ENCODE measurements at places on chromosomes 6 and 20.
A peak's percentile ranks its signal among the peaks of the same experiment; 100 is the strongest.

DNA sequence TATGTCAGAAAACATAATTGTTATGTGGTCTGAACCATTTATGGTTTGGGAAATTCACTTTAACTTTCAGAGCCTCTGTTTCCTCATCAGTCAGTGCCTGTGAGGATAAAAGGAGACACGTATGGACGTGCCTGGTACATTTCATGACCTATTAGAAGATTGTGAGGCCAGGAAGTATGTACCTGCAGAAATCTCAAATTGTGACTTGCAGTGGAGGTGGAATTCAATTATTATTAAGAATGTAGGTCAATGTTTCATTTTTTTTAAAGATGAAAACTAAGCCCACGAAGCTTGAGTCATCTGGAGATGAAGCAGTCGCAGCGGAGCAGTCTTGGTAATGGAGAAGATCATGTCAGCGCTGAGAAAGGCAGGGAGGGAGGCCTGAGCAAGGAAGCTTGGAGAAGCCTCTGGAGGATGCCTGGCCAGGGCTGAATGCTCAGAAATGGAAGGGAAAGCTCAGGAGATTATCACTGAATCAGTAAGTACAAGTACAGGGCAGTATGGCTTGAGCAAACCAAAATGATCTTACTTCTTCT is 3.9 kb upstream of the DSE start:
- DNase-seq = no peak

DNA sequence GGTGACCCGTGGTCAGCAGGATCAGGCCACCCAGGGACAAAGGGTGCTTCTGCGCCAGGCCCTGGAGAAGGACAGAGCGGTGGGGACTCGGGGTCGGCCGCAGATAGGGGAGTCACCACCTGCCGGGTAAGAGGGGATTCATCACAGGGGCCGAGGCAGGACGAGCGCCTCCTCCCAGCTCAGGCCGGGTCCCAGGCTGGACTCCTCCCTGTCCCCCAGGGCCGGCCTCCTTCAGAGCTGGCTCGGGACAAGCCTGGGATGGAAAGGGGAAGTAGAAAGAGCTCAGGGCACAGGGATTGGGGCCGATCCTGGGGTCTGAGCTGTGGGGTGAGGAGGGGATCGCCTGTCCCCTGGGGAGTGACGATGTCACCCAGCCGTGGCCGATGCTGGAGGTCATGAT is 154.6 kb upstream of the PROKR2 start:
- no peak for DNase-seq

- DNase-seq = no peak
Measured at GRCh38 chr6:146194434-146194833, 165.6 kb downstream of the GRM1 start.

DNA sequence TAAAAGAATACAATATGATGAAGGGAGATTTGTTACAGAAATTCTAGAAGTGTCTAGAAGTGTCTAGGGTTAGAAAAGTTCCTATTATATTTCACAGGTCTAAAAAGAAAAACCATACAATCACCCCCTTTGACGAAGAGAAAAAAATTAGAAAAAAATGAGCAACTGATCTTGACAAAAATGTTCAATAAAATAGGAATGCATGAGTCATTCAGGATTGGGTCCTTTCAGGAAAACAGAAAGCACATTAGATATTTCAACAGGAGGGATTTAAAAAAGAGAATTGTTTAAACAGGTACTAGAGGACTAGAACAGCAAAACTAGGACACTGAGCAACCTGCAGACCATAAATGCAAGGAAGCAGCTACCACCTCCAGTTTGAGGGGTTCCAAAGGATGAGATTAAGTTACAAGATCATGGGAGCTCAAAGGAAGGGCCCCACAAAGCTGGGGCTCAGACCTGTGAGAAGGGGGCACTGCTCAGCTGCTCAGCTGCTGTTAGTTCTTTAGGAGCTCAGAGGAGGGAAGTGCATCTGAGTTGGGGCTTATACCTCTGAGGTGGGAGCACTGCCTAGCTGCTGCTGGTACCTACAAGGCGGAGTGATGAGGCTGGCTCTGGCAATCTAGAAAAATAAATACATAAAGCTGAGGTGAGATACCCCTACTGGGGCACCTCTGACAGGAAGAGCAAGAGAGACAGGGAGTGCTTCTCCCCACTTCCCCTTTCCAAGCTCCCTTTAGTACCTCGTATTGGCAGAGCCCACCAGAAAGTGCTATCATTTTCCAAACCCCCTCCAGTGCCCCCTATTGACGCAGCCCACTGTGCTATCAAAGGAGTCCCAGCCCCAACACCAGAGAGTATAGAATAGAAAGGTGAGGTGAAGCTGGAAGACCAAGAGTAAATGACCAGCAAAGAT is 27.1 kb upstream of the BEND6 start:
- DNase-seq = no peak

- no peak for DNase-seq
Measured at GRCh38 chr6:99119109-99120031, 171.6 kb upstream of the FBXL4 start.

GRCh38 chr6:154885214-154885613 is 109.9 kb upstream of the TIAM2 start:
- no peak for DNase-seq

GRCh38 chr6:165653607-165654006 is 9.4 kb downstream of the PDE10A start:
- DNase-seq = no peak

DNA sequence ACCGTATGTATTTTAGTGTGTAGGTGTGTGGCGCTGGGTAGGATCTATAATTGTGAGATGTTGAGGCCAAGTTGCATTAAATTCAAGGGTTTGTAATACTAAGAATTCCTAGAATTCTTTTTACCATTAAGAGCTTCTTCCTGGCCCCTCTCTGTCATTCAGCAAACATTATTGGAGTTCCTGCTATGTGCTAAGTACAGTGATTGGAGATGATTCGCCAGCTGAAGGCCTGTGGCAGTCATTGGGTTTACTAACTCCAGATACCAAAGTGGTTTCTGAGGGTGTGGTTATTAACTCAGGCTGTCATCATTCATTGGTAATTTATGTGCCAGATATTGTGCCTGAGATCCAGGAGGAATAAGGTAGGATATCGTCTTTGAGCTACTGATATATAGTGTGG is 167.1 kb downstream of the LAMA2 start:
- no peak for DNase-seq

GRCh38 chr6:157393669-157394327 is 12.8 kb downstream of the ZDHHC14 start:
- no peak for DNase-seq

DNA sequence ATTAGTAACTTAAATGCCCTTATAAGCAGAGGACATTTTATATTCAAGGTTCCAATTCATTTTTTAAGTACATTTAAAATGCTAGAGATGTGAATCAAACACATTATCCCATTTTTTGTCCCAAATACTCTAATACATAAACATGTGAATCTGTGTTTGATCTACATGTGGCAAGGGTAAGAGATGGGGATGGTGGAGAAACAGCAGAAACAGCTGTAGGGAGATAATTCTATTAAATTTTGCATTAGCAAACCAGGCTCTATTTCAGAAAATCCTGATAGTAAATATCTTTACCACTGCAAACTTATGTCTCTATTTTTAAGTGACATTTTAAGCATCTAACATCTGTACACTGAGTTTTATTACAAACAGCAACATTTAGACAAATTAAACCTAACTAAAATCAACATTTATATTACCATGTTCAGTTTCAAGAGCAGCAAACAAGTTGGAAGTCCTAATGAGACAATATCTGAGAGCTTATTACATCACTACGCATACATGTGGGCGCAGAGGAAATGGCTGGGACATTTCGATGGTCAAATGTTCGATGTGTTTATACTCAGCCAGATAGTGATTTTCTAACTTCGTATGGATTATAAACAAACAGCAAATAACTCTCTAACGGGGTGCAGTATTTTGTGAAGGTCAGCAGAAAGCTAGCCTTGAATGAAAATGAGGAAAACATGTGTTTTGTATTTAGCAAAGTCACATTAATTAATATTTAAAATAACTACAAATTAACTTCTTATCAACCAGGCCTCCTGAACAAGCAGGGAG is 165.1 kb downstream of the GJA1 start:
- DNase-seq = no peak

- no peak for DNase-seq
Measured at GRCh38 chr20:4341804-4342485, 326.6 kb upstream of the RNF24 start.

GRCh38 chr6:2733324-2733723 is 17.4 kb downstream of the MYLK4 start:
- DNase-seq = no peak

GRCh38 chr6:27558028-27558724 is 85.3 kb upstream of the ZNF184 start:
- no peak for DNase-seq

DNA sequence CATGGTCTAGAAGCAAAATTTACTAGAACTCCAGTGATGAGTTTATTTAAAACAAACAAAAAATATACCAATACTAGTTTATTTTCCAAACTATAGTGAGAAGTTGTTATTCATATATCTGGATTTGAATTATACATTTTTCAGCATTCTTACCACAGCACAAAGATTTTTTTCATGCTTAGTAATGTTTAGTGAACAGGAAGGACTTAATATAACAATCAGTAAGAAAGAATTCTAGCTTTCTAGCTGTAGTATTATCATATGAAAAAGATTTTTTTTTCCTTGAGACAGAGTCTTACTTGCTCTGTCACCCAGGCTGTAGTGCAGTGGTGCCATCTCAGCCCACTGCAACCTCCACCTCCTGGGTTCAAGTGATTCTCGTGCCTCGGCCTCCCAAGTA is 13.8 kb downstream of the MARCKS start:
- DNase-seq = no peak

DNA sequence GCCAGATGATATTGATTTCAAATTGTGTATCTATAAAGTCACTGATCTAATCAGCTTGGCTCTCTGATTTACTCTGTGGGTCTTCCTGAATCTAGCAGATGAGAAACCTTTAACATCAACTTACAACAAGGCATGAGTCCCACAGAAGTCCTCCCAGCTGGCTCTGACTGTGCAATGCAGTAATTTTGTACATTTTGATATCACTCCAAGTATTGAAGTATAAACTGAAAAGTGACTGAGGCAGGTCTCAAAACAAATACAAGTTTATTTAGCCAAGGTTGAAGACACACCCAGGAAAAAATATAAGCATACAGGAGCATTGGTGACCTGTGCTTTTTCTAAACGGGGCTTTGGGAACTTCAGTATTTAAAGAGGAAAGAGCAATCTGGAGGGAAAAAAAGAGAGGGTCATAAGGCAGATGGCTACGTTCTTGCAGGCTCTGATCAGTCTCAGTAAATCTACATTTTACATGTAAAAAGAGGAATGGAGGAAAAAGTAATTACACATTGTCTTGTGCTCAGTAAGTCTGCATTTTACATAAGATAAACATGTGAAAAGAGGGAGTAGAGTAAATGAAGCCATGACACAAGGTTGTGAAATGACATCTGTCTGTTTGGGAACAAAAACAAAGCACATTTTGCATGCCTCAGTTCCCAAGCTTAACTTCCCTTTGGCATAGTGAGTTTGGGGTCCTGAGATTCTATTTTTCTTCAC is 59.5 kb downstream of the CRYBG1 start:
- DNase-seq = no peak

- DNase-seq = no peak
Measured at GRCh38 chr20:43287637-43288036, 97.9 kb upstream of the PTPRT start.

DNA sequence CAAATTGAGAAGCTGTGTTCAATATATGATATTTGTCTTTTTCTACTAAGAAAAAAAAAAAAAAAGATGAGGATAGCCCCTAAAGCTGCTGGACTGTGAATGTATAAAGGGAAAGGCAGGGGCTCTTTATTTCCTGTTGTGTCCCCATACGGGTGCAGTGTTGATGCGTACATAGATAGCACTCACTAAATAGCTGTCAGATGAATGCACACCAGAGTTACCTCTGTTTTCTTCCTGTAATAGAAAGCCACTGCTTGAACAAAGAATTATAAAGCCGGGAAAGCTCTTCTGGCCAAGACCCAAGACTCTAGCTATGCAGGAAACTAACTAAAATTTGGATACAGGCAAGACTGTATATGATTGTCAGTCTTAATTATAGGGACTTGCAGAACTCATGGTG is 260.0 kb downstream of the FARS2 start:
- no peak for DNase-seq

DNA sequence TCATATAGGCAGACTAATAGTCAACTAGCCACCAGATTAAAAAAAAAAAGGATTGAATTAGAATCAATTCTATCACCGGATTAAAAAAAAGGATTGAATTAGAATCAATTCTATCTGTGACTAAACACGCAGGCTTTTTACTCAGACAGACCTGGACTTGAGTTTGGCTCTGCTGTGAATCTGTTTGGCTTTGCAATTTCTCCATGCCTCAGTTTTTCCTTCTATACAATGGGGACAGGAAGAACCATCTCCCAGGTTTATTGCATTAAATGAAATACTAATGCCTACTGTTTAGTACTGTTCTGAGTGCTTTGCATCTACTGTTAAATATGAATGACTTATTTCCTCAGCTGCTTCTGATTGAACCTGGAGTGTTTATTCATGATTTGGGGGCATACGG is 30.0 kb upstream of the EDN3 start:
- DNase-seq = no peak

DNA sequence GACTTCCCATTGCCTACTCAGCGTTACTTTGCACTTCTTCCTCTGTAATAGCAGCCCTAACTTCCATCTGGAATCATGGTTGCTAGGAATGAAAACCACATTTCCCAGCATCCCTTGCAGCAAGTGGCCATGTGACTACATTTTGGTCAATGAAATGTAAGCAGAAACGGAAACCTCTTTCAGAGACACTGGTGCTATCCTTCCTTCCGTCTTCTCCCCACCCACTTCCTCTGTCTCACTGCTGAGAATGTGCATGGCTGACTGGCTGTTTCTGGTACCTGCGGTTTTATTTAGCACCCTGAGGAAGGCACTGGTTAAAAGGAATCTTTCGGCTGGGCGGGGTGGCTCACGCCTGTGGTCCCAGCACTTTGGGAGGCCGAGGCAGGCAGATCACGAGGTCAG is 107.4 kb downstream of the SCML4 start:
- peak; percentile 66 for DNase-seq

DNA sequence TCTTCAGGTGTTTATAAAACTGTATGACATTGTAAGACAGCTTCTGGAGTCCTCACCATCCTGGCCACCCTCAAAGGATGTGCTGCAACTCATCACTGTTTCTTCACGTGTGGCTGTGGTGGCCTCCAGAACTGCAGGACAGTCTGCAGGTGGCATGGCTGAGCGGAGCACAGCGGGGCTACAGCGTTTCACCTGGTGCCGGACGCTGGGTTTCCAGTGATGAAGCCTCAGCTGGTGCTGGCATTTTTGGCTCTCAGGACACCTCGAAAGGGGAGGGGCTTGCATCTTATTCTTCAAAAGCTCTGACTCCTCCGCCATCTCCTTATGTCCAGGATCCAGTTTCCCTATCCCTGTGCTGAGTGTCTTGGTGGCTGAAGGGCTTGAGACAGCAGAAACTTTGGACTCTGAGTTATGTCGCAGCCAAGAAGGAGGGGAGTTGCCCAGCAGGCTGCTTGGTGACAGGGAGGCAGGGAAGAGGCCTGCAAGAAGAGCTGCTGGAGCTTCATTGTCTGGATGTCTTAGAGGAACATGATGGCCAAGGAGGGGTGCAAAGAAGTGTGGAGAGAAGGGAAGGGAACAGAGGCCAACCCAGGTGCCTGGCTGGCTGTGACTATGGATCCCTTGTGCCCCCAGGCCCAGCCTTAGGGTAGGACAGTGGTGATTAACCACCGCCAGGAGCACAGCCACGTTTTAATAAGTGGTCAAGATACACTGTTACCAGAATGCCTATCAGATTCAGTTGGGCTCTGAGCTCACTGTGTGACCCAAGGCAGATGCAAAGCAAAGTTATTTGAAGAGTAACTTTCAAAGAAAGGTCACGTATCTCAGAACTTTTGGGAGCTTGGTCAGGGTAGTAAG is 58.7 kb downstream of the GTF2H5 start:
- no peak for DNase-seq

GRCh38 chr6:116027801-116028200 is 32.9 kb downstream of the FRK start:
- DNase-seq = no peak

All from activated gamma-delta T cell treated with anti-CD3 and anti-CD28 coated beads, Interleukin-2, amount 50 U/mL, for 16 hours (primary cell).